ENCODE measurements at places on chromosomes 5 and 9.

DNA sequence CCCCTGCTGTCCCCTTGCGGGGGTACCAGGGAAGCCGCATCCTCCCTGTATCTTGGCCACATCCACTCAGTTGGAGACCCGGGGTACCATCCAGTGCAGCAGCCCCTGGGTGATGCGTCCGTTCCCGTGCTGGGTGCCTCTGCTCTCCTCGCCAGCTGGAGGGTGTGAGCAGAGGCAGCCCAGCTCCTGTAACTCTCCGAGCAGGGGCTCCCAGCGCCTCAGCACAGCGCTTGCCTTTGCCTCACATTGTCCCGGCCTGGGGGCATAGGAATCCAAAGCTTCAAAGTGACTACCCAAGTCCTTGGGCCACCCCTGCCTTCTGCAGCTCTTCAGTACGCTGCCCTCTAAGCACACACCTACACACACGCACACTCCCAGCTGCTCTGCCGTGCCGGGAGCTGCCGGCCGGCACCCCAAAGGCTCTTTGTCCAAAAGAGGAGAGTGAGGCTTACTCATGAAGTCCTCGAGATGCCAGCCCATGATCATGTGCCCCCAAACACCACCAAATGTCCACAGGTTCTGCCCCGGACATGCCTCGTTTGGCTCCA, 733 bp downstream of the ANGPTL2 start:
- DNase-seq = no peak

DNA sequence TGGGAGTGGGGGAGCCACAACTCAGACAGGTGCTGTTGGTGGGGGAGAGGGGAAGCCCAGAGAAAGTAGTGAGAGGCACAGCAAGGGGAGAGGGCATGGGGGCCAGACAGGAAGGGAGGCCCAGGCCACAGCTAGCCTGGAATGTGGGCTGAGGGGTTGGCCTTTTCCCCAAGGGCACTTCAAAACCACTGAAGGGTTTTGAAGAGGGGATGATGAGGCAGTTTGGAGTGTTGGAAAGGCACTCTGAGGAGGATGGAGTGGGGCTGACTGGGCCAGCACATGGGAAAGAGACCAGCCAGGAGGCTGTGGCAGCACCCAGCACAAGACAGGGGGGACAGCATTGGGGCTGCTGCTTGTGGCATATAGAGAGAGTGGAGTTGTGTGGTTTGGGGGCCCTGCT, 3.8 kb downstream of the PSD2 start:
- DNase-seq = no peak

GRCh38 chr5:38143384-38143783, 115.0 kb upstream of the EGFLAM start:
- no peak for DNase-seq

GRCh38 chr5:44535621-44536020, 146.4 kb upstream of the FGF10 start:
- no peak for DNase-seq

- DNase-seq = no peak
Measured at GRCh38 chr5:26805076-26805475, 233.3 kb downstream of the CDH9 start.

- DNase-seq = no peak
Measured at GRCh38 chr5:87944553-87945285, 323.9 kb downstream of the TMEM161B start.

GRCh38 chr9:33136721-33137670, 30.1 kb downstream of the B4GALT1 start:
- DNase-seq = no peak

- no peak for DNase-seq
Measured at GRCh38 chr5:174008922-174009321, 20.0 kb downstream of the C5orf47 start.

- DNase-seq = no peak
Measured at GRCh38 chr9:11595756-11596155, 983.0 kb upstream of the PTPRD start.

DNA sequence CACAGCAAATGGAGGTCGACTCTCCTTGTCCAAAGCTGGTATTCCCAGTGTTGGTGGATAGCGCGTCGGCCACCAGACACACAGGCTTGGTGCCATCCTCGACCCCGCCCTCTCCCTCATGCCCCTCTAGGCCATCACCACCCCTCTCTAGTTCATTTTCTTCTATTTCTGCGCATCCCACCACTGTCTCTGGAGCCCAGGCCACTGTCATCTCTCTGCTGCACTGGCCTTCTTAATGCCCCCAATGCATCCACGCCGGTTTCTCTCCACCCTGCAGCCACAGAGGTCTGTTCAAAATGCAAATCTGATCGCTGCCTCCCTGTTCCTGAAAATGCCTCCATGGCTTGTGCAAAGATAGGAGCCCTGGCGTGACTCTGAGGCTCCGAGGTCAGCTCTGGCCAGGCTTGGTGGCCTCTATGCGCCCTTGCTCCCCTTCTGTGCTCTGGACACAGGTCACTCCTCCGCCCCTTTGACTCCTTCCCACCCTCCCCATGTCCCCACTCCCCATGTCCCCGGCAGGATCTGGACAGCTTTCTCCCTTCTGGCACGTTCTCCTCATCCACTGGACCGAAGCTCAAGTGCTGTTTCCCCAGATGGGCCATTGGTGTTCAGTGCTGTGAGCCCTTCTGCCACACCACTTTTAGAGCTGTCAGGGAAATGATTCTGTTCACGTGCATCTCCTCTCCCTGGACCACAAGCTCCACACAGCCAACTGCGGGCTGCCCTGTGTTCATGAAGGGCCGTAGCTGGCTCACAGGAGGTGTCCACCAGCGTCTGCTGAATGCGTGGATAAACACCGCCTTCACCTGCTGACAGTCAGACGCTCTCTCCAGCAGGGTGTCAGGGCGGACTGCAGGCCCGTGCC, 59.5 kb upstream of the RNF130 start:
- no peak for DNase-seq

GRCh38 chr5:159864885-159865691, 51.2 kb upstream of the ADRA1B start:
- DNase-seq = no peak

DNA sequence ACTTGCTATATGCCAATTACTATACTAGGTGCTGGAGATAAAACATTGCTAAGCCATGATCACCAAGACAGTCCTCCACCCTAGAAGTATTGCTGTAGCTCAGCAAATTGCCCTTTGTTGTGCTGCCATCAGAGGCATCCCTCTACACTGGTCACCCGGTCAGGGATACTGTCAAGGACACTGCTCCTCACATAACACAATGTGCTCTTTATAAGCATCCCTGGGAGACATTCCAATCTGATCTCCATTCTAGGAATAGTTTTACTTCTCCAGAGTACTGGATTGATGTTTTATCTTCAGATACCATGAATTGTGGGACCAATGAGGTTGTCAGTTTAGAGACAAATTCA, 10.4 kb upstream of the DNAJA1 start:
- no peak for DNase-seq

DNA sequence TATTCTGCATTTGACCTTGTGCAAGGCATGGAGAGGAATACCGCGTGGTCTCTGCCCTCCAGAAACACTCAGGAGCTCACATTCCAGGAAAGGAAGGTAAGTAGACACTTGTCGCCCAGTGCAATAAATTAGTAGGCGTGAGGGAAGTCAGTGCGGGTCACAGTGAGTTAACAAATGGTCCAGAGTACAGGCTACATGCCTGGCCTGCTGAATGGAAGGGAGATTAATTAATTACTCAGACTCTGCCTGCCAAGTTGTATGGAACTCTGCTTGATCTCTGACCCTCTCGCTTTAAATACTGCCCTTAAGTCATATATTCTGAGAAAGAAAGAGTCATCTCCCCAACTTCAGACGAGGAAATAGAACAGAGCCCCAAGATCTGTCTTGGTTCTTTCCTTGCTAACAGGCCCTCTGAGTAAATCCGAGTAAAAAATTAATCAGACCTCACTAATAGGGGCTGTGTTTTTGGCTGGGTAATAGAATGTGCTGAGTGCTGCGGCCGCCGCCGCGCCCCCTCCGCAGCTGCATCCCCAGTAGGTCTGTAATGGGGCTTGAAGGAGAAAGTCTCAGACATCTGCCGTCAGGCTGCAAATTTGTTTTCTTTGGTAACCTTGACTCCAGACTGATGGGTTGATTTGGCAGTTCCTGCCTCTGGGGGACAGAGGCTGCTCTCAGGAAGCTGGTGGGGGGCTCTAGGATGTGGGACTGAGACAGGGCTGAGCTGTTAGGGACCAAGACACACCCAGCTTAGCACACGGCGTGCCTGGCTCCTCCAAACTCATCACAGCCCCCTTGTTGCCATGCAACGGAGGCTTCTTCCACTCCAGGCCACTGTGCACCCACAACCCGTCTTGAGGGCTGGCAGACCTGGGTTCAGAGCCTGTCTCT, 144.4 kb downstream of the NSG2 start:
- DNase-seq = no peak

GRCh38 chr9:134964271-134965055, 46.8 kb upstream of the FCN1 start:
- DNase-seq = no peak

GRCh38 chr5:73363911-73364730, 84.5 kb downstream of the FOXD1 start:
- DNase-seq = no peak

- DNase-seq = no peak
Measured at GRCh38 chr9:84708400-84708799, 38.9 kb downstream of the NTRK2 start.

DNA sequence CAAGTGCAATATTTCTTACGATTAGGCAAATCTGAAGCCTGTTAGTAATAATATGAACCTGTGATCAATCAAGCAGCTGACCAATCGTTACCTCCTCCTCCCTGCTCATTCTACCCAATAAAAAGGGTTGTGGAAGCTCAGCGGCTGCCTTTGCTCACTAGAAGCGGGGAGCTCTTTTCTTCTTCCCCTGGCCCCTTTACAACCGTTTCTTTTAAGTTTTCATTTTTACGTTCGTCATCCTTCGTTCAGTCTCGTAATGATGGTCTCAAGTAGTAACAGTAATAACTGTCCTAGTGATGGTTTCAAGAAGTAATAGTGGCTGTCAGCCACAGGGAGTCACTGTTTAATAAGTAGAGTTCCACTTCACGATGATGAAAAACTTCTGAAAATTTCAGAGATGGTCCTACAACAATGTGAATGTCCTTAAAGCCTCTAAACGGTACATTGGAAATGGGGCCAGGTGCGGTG, 6.2 kb downstream of the UGT3A2 start:
- no peak for DNase-seq

GRCh38 chr9:71783120-71783523, 14.8 kb upstream of the CEMIP2 start:
- DNase-seq = no peak

DNA sequence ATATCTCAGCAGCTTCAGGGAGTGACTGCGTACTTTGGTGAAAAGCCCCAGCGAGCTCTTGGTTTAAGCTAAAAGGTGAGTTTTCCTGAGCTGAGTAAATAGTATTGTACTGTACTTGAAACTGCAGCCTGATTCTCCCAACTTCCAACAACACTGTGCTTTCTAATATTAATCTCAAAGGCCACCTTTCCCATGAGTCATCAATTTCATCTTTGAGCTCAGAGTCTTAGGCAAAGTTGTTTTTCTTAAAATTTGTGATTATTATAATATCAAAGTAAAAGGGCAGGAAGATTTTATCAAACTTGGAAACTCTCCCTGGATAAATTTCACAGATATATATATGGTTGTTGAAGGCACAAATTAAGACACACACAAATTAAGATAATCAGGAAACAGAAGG, 51.0 kb downstream of the TRPC7 start:
- DNase-seq = no peak

DNA sequence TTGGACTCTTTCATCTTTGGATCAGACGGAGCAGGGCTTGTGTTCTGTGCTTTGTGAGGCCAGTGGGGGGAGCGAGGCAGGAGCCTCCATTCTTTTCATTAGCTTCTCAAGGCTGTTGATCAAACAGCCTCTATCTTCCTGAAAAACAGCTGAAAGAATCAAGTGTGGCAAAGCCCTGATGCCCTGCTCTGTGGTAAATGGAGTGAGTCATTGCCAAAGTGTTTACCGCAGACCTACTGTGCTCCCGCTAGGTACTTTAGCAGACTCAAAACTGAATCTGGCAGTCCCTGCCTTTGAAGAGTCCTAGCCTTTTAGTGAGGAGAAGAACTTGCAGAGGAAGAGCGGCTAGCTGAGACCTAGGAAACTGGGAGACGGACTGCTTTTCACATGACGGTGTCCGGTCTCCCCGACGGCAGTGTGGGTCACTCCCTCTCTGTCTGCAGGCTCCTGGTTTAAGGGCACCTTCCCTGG, 3.3 kb downstream of the ANKRD33B start:
- DNase-seq = no peak

- no peak for DNase-seq
Measured at GRCh38 chr5:74927336-74927735, 61.1 kb upstream of the FAM169A start.

DNA sequence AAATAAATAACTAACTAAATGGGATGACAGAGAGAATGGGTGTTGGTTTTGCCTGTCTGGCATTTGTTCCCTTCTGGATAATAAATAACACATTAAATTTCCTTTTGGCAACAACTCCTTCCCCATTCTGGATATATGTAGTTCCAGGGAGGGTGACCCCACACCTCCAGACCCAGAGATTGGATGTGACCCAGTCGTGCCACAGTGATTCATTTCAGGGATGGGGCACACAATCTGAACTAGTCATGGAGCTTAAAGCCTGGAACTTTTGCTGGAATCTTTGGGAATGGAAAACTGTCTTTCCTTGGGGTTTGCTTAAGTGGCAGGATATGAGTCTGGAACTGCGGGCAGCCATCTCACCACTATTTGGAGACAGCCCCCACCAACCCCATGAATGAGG, 11.3 kb downstream of the KLF9 start:
- DNase-seq = no peak

- no peak for DNase-seq
Measured at GRCh38 chr5:57298985-57299491, 125.2 kb downstream of the GPBP1 start.

DNA sequence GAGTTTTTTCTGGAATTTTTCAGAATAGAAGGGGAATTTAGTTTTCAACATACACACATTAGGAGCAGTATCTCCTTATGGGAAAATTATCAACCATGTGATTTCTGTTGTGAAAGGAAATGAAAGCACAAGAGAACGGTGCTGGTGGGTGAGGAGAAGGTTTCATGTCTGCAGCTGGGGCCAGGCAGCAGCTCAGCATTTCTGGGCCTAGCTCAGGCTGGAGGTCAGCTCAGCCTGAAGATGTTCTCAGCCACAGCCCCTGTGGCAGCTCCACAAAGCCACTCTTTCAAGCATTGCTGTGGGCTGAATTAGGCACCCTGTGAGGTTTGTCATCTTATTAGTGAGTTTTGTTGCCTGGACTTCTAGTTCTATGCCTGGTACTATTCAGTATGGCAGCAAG, 90.3 kb downstream of the DIRAS2 start:
- no peak for DNase-seq

GRCh38 chr5:55551358-55551757, 16.6 kb upstream of the PLPP1 start:
- no peak for DNase-seq
